A549 treated with Mapracorat at 1 μM for 4 hours (cell line): ENCODE measurements at places on chromosomes 3 and 15. TPM values are rescaled to one million over a fixed set of nuclear protein-coding genes. Genes with fewer than 3 reads are reported as not detected.

Gene TM4SF1
- total RNA-seq: 1,029 to 1,594 TPM (median 1,260 TPM) in 5 replicates

Gene DUSP7
- 19.2 to 22.2 TPM (median 21.6 TPM) in 5 replicates for total RNA-seq

Gene SERPINI1
- total RNA-seq: 2.4 to 3.1 TPM (median 2.8 TPM) in 5 replicates

Gene KNL1
- total RNA-seq: 5.3 to 7.2 TPM (median 6.8 TPM) in 5 replicates

Gene ANKUB1
- total RNA-seq: not detected in 5 replicates
